A549 treated with RU486 at 1 μM for 4 hours (cell line): ENCODE measurements at places on chromosomes 3 and 15. TPM values are rescaled to one million over a fixed set of nuclear protein-coding genes. Genes with fewer than 3 reads are reported as not detected.

Gene OXSR1
- total RNA-seq = 23.5 to 40.1 TPM (median 36.1 TPM) in 5 replicates

Gene SLC22A14
- total RNA-seq = 0.11 TPM in 1 of 5 replicates, not detected in the others

Gene EPHA3
- total RNA-seq = not detected in 5 replicates

Gene ACKR4
- total RNA-seq = not detected in 5 replicates

Gene CPNE9
- 0.08 to 0.27 TPM (median 0.18 TPM) in 4 of 5 replicates, not detected in the other for total RNA-seq

Gene ISLR2
- total RNA-seq = 0.15 to 0.29 TPM (median 0.20 TPM) in 4 of 5 replicates, not detected in the other

Gene HRG
- total RNA-seq = not detected in 5 replicates

Gene CCDC39
- total RNA-seq = not detected in 5 replicates

Gene NTRK3
- total RNA-seq = 15.9 to 26.2 TPM (median 21.7 TPM) in 5 replicates

Gene TMOD3
- total RNA-seq = 38.7 to 66.3 TPM (median 53.3 TPM) in 5 replicates

Gene GSK3B
- total RNA-seq = 26.4 to 29.6 TPM (median 27.1 TPM) in 5 replicates

Gene PRSS50
- total RNA-seq = not detected in 5 replicates

Gene KNL1
- 4.4 to 8.1 TPM (median 7.0 TPM) in 5 replicates for total RNA-seq

Gene CYP1A2
- total RNA-seq = not detected in 5 replicates

Gene FILIP1L
- total RNA-seq = 0.10 to 0.24 TPM (median 0.19 TPM) in 5 replicates

Gene CNTN4
- not detected in 5 replicates for total RNA-seq

Gene RAB5A
- 38.4 to 59.3 TPM (median 44.6 TPM) in 5 replicates for total RNA-seq

Gene FOXL2NB
- total RNA-seq = 0.48 to 1.5 TPM (median 1.3 TPM) in 5 replicates

Gene MEGF11
- 0.13 to 0.80 TPM (median 0.65 TPM) in 5 replicates for total RNA-seq

Gene LMOD3
- not detected in 5 replicates for total RNA-seq

Gene CPN2
- total RNA-seq = not detected in 5 replicates

Gene ERC2
- 0.23 TPM in 1 of 5 replicates, not detected in the others for total RNA-seq

Gene ARL13B
- total RNA-seq = 7.4 to 13.0 TPM (median 12.3 TPM) in 5 replicates

Gene KLF15
- total RNA-seq = 0.06 to 0.19 TPM (median 0.09 TPM) in 4 of 5 replicates, not detected in the other

Gene CELSR3
- 2.7 to 5.3 TPM (median 4.2 TPM) in 5 replicates for total RNA-seq

Gene GOLIM4
- total RNA-seq = 18.9 to 23.4 TPM (median 21.3 TPM) in 5 replicates

Gene POLQ
- 6.1 to 7.4 TPM (median 6.3 TPM) in 5 replicates for total RNA-seq

Gene ANKRD63
- total RNA-seq = 0.31 to 0.80 TPM (median 0.44 TPM) in 4 of 5 replicates, not detected in the other

Gene CEMIP
- 1.6 to 2.2 TPM (median 2.0 TPM) in 5 replicates for total RNA-seq

Gene AP3B2
- 0.49 to 1.5 TPM (median 0.71 TPM) in 5 replicates for total RNA-seq

Gene ILDR1
- not detected in 5 replicates for total RNA-seq

Gene TLR9
- 0.06 TPM in 1 of 5 replicates, not detected in the others for total RNA-seq

Gene GOLGA8S
- 0.09 to 0.16 TPM (median 0.14 TPM) in 5 replicates for total RNA-seq

Gene TJP1
- total RNA-seq = 47.2 to 73.0 TPM (median 64.0 TPM) in 5 replicates

Gene CD80
- total RNA-seq = not detected in 5 replicates

Gene ITGA11
- total RNA-seq = 2.2 to 8.2 TPM (median 5.4 TPM) in 5 replicates

Gene TERC
- 0.44 TPM in 1 of 5 replicates, not detected in the others for total RNA-seq

Gene PLAAT1
- total RNA-seq = not detected in 5 replicates

Gene GABRB3
- total RNA-seq = 61.0 to 82.0 TPM (median 72.6 TPM) in 5 replicates

Gene BOC
- total RNA-seq = 5.2 to 8.2 TPM (median 7.3 TPM) in 5 replicates

Gene TBCCD1
- 5.5 to 6.5 TPM (median 6.3 TPM) in 5 replicates for total RNA-seq

Gene ANP32A
- 257 to 321 TPM (median 305 TPM) in 5 replicates for total RNA-seq

Gene MLF1
- 22.3 to 30.0 TPM (median 27.6 TPM) in 5 replicates for total RNA-seq

Gene VILL
- 0.13 to 0.23 TPM (median 0.13 TPM) in 4 of 5 replicates, not detected in the other for total RNA-seq

Gene RUVBL1
- 95.5 to 105 TPM (median 98.8 TPM) in 5 replicates for total RNA-seq

Gene UBA5
- total RNA-seq = 20.5 to 29.0 TPM (median 27.6 TPM) in 5 replicates

Gene GOLGA8O
- total RNA-seq = 0.13 to 0.64 TPM (median 0.31 TPM) in 5 replicates

Gene CHDH
- total RNA-seq = 1.8 to 3.4 TPM (median 2.4 TPM) in 5 replicates

Gene GPR156
- total RNA-seq = 0.38 to 0.70 TPM (median 0.47 TPM) in 5 replicates

Gene LRRC2
- not detected in 5 replicates for total RNA-seq

Gene GOLGA8A
- 4.6 to 10.2 TPM (median 7.5 TPM) in 5 replicates for total RNA-seq

Gene CYP8B1
- not detected in 5 replicates for total RNA-seq

Gene IL17RB
- 0.77 to 1.8 TPM (median 1.0 TPM) in 5 replicates for total RNA-seq

Gene CLDND1
- total RNA-seq = 50.8 to 66.3 TPM (median 57.8 TPM) in 5 replicates

Gene DUOXA1
- 0.09 to 0.11 TPM (median 0.10 TPM) in 4 of 5 replicates, not detected in the other for total RNA-seq

Gene FGF7
- not detected in 5 replicates for total RNA-seq

Gene CFAP91
- total RNA-seq = 0.15 to 0.35 TPM (median 0.31 TPM) in 5 replicates
